A549 (cell line): ENCODE measurements at places on chromosomes 4 and X. TPM values are rescaled to one million over a fixed set of nuclear protein-coding genes. Genes with fewer than 3 reads are reported as not detected.

The F8A3 gene
- 1.4 to 1.9 TPM (median 1.7 TPM) in 3 replicates for polyA plus RNA-seq

DNA sequence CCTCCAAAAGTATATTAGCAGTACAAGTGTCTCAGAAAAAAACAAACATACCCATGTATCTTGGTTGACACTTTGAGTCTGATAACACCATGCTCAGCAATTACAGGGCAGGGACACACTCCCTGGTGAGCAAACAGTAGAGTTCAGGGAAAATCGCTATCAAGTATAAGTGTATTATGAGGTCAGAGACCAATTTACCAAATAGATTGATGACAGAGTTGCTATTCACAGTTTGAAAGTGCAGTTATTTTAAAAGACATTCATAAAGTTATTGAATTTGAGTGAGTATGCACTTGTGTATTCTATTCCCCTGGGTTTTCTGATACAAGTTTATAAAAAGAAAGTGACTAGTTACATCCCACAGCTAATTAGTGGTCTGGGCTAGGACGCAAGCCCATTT lies 10.2 kb upstream of the LONRF3 start:
- no peak for DNase-seq

The CTAG2 gene
- not detected in 3 replicates for polyA plus RNA-seq

DNA sequence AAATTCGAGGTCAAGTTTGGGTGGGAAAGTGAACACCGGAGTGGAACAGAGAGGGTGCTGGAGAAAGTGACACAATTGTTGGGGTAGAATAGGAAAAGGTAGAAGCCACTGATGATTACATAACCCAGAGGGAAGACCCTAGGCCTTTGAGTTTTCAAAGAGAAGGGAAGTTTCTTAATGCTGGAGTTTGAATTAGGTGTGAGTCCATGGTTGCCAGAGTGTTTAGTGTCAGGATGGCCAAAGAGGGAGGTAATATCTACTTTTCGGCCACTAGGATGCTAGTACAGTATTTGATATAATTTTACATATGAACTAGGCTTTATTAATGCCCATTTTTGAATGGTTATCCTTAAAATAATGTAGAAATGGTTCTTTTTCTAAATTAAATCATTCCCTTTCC lies 5.4 kb downstream of the BCORL1 start:
- no peak for DNase-seq

DNA sequence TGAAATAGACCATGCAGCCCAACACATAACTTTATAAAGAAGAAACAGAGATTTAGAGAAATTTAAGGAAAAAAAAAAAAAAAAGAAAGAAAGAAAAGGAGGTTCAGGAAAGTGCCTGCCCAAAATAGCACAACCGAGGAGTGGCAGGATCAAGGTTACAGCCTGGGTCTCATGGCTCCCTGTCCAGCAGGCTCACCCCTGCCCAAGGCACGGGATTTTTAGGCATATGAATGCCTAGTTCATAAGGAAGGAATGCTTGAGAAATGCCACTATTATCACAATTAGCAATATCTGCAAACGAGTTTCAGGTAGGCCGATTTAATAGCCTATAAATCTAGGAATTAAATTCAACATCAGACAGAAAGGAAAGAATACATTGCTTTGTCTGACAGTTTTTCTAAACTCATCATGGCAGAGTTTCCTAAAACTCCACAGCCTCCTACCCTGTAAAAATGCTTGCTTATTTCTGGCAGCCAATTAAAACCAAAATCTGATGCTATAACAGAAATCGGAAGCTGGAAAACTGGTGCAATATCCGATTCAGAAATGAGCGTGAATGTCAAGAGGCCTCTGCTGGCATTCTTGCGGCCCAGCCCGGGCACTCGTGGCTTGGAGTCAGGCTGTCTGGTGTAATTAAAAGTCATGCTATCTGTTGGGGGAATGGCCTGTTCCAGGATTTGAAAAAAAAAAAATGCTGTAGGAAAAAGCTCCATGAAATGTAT lies 63.5 kb downstream of the GEMIN8 start:
- DNase-seq = no peak
